ENCODE measurements at places on chromosomes 5 and 9.
A peak's percentile ranks its signal among the peaks of the same experiment; 100 is the strongest.

GRCh38 chr5:126808521-126808988 lies 31.6 kb downstream of the LMNB1 start:
- no peak for DNase-seq

GRCh38 chr5:161411156-161411555 lies 135.4 kb downstream of the GABRB2 start:
- DNase-seq, result no peak

DNA sequence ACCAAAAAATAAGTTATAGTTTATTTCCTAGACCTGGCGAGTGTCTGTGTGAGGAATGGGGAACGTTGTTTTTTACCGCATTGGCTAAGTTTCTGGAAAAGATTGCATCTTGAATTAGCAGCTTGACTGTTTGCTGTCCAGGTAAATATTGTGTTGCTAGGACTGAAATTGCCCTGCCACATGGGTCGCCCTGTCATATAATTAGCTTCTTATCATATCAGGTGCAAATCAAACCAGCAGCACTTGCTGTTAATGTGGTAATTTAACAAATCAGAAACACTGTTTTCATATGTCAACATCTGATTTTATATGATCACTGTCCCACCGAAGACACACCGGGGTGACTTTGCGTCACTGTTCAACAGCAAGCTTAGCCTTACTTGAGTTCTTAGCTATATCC lies 63.7 kb upstream of the ZNF622 start:
- peak; percentile 30 for DNase-seq

DNA sequence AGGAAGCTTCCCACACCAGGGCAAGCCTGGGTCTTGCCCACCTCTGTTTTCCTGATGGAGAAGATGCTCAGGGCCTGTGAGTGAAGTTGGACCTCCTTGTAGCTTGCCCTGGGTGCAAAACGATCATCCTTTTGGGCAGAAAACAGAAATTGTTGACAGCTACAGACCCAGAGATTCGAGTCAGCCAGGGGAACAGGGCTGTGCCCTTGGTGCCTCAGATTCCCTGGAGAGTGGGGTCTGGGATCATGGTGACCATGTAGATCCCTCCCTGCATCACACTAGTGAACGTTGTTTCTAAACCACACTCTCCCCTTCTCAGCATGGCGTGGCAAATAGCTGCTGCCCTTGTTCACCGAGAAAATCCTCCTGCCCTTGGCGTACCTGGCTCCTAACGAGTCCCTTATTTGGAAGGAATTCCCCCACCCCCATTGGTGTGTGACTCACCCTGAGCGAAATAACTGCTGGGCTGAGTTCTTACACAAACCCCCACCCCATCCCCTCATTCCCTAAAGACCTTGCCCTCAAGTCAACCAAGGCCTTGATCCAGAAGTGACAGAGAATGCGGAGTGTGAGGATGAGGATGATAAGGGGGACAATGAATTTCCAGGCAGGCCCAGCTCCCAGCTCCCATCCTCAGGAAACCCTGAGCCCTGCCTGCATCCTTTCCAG lies 1.1 kb upstream of the DCANP1 start:
- DNase-seq, result no peak

DNA sequence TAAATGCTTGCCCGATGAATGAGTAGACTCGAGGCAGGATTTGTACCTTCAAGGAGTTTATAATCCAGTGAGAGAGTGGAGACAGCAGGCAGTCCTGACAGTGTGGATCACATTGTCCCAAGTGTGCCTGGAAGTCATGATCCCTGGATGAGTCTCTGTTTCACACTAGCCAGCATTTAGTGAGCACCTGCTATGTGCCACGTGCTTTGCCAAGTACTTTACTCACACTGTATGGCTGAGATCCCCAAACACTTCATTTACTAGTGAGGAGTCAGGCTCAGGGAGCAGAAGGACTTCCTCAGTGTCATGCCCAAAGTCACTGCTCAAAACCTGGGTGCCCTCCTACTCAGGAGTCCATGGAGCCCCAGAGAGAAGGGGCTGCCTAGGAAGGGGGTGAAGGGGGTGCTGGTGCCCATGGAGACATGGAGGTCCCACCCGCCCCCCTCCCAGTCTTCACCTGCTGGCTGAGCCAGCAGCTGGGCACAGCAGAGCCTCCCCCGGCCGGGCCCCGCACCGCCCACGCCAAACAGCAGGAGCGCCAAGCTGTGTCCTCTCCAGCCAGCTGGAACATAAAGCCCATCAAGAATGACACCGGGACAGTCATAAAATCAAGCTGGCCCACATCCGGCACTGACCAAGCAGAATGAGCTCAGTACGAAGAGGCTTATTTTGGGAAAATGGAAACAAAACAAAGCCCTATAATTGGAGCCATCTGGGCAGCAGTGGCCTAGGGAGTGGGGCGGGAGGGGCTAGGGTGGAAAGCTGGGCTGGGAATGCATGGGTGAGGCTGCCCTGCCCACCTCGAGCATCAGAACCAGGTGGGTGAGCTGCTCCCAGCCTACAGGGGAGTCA lies 10.6 kb downstream of the LAMC3 start:
- DNase-seq, result no peak

GRCh38 chr5:55141945-55142690 lies 17.9 kb upstream of the GPX8 start:
- DNase-seq, result no peak

GRCh38 chr5:10099548-10099947 lies 150.1 kb downstream of the ATPSCKMT start:
- no peak for DNase-seq

DNA sequence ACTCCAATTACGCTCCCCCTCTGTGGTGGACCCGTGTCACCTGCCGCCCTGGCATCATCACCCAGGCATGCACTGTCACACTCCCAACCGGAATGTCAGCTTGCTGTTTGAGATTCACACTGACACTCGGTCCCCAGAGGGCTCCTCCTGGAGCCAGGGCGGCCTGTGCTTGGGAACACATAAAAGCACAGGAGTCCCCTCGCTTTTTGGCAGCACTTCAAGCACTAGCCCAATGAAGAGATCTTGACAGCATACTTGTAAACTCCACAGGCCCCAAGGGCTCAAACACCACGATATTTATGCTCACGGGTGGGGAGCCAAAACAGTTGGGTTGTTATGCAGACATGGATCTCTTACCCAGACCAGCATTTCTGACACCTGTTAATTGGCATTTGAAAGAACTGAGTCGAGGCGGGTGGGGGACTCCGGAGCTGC lies 90.8 kb upstream of the EGFLAM start:
- no peak for DNase-seq

- DNase-seq, result no peak
These were observed 92.0 kb downstream of the PHF2 start for GRCh38 chr9:93668261-93668871.

DNA sequence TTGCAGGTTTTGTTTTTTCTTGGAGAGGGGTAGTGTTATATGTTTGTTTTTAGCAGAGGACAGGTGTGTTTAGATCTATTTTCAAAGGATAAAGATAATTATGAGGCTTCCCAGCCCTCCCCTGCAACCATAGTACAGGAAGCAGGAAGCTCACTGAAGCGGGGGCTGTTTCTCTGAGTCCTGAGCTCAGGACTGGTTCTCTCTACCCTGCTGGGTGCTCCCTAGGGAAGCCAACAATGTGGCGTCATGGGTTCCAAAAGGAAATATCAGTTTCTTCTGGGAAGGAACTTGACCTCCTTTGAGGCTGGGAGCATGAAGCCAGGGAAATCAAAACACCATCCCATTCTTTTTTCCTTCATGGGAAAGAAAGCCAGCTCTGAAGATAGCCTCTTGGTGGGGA lies 62.2 kb downstream of the RAD23B start:
- peak; percentile 22 for DNase-seq

DNA sequence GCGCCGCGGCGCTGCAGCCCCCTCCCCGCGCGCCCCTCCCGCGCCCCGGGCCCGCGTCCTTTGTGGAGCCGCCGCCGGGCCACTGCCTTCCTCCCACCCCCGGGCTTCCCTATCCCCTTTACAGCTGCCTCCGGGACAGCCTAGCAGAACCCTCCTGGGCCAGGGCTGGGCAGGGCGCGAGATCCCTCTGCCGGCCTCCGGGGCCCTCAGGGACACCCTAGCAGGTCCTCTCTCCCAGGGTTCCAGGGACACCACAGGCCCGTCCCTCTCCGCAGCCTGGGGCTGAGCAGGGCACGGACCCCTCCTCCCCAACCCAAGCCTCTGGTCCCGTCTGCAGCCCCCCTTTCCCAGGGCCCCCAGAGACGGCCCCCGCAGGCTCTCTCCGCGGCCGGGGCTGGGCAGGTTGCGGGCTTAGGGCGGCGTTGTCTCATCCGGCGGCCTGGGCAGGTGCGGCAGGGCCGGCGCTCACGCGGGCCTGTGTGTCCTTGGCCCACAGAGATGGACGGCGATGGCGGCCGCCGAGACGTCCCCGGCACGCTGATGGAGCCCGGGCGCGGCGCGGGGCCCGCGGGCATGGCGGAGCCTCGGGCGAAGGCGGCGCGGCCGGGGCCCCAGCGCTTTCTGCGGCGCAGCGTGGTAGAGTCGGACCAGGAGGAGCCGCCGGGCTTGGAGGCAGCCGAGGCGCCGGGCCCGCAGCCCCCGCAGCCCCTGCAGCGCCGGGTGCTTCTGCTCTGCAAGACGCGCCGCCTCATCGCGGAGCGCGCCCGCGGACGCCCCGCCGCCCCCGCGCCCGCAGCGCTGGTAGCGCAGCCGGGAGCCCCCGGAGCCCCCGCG lies 710 bp downstream of the WNK2 start:
- no peak for DNase-seq

- DNase-seq, result no peak
These were observed 462.2 kb downstream of the RASEF start for GRCh38 chr9:82600536-82601292.

GRCh38 chr5:139038613-139039305 lies 159.4 kb downstream of the SIL1 start:
- DNase-seq, result no peak

DNA sequence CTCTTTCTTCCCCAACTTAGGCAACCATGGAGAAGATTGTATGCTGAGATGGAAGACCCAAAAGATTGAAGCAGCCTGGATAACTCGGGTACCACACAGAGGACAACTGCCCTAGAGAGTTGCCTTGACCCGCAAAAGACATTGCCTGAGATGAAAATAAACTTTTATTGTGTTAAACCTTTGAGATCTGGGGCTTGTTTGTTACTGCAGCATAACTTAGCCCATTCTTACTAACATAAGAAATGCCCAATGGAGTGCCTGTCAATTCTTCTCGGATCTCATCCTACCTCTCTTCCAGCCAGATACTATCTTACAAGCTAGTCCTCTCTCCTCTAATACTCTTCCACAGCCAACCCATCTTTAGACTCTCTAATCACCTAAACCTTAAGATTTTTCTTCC lies 76.8 kb downstream of the GCNT4 start:
- DNase-seq, result no peak

- no peak for DNase-seq
These were observed 655 bp upstream of the RAI14 start for GRCh38 chr5:34655354-34655991.

GRCh38 chr9:127360250-127360649 lies 36.7 kb upstream of the SLC2A8 start:
- DNase-seq, result no peak

DNA sequence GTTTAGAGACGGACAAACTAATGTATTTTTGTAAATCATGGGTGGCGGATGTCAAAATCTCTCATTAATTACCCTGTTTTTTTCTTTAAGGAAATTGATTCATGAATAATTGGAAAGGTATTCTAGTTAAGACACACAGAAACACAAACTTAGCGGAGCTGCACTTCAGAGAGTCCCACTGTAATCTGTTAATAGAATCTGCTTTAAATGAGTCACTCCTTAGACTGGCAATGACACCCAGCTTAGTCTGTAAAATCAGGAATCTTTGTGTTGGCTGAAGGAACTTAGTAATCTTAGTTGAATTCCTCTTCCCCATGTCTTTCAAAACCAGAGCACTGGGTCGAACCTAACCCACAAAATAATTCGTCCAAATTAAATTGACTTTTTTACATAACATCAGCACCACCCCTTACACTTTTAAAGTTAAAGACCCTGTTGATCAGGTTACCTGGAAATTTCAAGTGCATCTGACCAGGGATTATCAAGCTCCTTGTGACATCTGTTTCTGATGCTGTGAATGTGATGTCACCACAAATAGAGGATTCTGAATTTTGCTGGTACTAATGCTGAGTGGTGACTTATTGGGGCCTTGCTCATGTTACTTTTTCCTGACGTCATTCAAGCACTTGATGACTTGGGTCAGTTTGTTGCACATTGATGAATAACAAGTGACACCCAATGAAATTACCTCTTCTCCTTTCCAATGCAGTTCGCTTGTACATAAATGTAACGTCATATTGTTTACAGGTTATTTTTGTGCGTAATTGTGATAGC lies 313.6 kb downstream of the KCTD16 start:
- DNase-seq, result no peak

DNA sequence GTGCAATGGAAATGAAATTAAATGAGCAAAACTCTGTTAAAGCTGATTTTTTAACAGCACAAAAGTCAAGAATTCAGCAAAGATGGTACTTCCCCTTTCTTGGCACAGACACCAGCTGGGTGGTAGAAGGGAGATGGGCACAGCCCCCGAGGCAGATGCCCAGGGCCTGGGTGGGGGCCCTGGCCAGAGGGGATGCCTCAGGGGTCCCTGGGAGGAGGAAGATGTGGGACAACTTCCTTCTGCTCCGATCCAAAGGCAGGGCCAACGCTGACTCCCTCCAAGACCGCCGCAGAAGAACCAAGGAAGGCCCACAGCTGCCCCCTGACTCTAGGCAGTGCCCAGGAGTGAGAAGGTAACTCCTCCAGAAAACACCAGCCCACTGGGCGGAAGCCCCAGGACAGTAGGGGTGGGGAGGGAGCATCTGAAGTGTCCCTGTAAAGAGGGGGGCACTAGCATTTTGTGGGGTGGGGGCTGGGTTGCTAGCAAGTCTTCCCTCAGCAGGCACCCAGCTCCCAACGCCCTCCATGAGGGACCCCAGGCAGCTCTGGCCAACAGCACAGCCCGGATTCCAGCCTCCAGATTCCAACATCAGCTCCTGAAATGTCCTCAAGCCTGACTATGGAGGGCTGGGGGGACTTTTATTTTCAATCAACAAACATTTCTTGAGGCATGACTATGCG lies 4.9 kb downstream of the NACC2 start:
- no peak for DNase-seq

DNA sequence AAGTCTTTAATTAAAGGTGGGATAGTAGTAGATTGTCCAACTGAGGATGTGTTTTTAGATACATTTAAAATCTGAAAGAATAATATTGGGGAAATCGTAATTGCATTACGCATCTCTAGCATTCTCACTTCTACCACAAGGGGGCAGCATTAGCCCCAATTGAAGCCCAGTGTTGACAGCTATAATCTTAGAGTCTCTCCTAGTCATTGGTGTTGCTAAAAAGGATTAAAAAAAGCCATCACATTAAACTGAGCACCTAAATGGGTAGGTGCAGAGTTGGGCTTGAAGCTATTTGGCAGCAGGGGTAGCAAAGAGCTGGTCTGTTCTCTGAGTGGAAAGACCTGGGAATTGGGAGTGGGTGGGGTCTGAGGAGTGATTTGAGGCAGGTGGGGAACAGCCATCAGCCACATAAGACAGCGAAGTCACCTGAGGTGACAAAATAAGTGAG lies 177.2 kb downstream of the OSTF1 start:
- DNase-seq, result no peak
